ENCODE measurements at places on chromosomes 3 and 15.
A peak's percentile ranks its signal among the peaks of the same experiment; 100 is the strongest.

DNA sequence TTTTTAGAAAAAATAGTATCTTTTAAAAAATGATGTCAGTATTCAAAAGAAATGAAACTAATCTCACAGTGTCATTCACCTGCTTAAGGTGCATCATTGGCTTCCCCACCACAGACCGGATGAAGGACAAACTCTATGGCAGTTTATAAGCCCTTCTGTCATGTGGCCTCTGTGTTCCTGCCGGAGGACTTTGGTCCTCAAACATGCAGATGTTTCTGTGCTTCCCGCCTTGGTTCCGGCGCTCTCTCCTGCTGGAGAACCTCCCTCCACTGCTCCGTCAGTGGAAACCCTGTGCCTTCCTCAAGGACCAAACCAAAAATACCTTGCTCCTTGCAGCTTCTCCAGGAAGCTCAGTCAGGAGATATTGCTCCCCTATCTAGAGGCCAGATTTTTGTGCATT, 326.3 kb downstream of the UACA start:
- no peak for DNase-seq

GRCh38 chr3:89419647-89420241, 312.3 kb downstream of the EPHA3 start:
- DNase-seq, result no peak

- DNase-seq, result no peak
Observed at GRCh38 chr3:131038326-131038725, 11.6 kb downstream of the NEK11 start.

DNA sequence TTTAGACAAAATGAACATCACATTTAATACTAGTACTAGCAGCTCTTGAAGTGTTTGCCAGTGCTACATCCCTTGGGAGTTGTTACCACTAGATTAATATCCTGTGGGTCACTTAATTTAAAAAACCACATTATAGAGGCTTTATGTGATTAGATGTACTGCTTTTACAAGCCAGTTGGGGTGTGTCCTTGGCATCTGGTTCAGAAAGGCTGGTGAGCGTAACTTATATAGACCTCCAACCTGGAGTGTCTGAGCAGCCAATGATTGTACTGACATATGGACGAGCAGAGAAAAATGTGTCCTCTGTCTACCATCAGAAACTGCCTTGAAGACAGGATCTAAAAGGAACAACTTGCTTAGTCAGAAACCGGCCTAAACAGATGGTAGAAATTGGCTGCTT, 306.2 kb upstream of the ATP11B start:
- DNase-seq, result no peak

- DNase-seq, result no peak
Observed at GRCh38 chr3:183464480-183464879, 36.1 kb upstream of the MCF2L2 start.

DNA sequence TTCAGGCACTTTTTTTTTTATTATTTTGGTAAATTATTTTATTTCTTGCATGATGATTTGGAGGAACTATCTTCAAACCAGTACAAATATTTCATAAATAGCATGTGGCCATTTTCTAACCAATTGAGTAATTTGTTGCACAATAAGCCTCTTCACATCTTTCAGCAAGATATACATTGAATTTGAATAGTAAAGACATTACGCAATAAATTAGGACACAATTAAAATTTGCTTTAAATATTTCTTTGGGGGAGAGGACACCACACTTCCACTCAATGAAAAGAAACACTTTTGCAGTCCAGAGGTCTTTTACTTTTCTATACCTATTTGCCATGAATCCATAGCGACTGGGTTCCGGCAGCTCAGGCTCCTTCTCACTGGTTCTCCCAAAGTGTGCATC, 762.6 kb upstream of the GOLIM4 start:
- DNase-seq, result no peak

DNA sequence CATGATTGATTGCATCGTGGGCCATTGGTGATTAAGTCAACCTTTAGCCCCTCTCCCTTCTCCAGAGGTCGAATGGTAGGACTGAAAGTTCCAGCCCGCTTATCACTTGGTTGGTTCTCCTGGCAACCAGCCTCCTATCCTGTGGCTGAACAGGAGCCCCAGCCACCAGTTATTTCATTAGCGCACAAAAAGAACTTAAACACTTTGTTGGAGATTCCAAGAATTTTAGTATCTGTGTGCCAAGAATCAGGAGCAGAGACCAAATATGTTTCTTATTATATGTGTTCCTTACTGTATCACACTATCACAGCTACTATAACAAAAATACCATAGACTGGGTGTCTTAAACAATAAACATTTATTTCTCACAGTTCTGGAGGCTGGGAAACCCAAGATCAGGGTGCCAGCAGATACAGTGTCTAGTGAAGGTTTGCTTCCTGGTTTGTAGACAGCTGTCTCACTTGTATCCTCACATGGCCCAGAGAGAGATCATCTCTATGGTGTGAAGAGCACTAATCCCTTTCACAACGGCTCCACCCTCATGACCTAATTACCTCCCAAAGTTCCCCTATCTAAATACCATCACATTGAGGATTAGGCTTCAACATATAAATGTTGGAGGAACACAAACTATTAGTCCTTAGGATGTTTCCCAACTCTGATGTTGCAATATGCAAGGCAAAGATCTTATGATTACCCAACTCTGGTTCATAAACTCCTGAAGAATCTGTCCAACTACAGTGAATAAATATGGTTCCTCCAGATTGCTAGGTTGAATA, 30.5 kb upstream of the APH1B start:
- DNase-seq, result peak; percentile 53

DNA sequence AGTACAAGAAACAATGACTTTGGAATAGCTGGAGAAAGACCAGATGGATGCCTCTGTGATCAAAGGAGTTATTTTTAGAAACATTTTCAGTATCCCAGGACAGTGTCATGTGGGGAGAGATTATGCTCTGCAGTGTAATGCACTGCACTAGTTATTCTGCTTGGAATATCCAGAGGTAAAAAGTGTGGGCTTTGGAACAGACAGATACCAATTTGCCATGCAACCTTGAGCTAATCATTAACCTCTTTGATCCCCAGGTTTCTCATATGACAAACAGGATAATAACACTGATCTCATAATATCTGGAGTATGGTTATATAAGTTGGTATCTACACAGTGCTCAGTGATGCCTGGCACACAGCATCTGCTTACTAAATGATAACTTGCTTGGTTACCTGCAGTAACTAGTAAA, 12.2 kb upstream of the SLC7A14 start:
- no peak for DNase-seq

DNA sequence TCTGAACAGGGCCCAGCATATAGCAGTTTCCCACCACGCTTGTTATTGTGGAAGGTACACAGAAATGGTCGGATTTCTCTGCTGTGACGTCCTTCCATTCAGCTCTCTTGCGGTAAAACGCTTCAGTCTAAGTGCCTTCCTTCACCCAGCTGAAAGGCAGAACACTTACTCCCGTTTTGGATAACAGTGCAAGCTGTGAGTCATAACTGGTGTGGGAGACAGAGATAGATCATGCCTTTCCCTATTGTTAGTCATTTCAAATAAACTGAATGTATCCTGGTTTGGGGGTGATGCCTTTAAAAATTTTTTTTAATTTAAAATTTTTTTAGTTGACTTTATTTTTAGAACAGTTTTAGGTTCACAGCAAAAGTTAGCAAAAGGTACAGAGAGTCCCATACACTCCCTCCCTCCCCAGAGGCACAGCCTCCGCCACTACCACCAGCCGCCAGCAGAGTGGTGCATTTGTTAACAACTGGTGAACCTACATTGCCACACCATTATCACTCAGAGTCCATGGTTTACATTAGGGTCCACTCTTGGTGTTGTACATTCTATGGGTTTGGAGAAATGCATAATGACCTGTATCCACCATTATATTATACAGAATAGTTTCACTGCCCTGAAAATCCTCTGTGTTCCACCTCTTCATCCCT, 94.9 kb upstream of the NSMCE3 start:
- DNase-seq, result no peak

- DNase-seq, result no peak
Observed at GRCh38 chr15:93948726-93949125, 282.6 kb upstream of the MCTP2 start.

- no peak for DNase-seq
Observed at GRCh38 chr3:65350801-65351476, 663.1 kb upstream of the ADAMTS9 start.

GRCh38 chr3:194405766-194406165, 6.7 kb upstream of the GP5 start:
- DNase-seq, result no peak

GRCh38 chr3:147089286-147089685, 317.1 kb downstream of the ZIC4 start:
- DNase-seq, result no peak

- DNase-seq, result no peak
Observed at GRCh38 chr3:169929830-169930519, 18.6 kb downstream of the SAMD7 start.

GRCh38 chr3:159029306-159030026, 227.6 kb downstream of the MFSD1 start:
- no peak for DNase-seq

- no peak for DNase-seq
Observed at GRCh38 chr15:68933001-68933400, 2.7 kb downstream of the SPESP1 start.

DNA sequence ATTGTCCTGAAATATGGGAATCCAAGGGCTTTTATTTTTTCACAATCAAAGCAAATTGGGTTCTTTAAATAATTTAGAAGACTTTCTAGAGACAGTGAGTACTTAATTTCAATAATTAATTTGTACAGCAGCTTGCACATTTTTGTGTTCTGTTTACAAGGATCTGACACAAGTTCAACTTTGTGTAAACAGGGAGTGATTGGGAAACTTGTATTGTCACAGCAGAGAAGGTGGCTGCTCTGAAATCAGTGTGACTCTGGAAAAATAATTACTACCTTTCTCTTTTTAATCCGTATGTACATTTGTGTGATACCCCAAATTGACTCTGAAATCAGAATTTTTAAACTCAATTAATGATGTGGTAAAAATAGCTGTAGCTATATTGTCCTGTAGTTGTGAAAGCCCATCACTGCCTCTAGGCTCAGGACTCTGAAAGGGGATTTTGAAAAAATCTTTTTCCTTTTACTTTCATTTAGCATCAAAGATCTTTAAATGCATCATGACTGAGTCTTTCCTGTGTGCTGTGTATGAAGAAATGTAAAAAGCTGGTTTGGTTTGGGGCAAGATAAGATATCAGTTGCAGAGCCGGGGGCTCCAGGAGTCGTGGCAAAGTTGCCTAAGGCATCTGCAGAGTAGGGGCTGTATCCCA, 45.1 kb downstream of the MFSD1 start:
- no peak for DNase-seq

DNA sequence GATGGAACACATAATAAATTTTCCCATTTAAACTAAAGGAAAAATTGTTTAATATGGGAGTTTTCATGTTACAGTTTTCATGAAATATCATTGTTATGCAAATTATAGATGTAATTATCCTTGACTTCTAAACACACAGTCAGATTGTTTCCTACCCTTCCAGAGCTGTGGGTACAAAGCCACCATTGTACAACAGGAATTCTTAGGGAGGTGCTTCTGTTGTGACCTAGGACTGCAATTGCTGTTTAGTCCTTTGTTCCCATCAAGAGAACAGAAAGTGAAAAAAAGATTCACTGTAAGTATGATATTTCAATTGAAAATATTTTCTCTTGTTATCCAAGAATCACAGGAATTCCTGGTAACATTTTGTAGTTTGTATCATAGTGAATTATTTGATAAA, 455.3 kb upstream of the NAALADL2 start:
- DNase-seq, result no peak

- DNase-seq, result no peak
Observed at GRCh38 chr3:117880638-117881037, 1154.0 kb downstream of the IGSF11 start.

GRCh38 chr3:147640781-147641180, 231.6 kb downstream of the ZIC1 start:
- DNase-seq, result no peak

GRCh38 chr3:149258298-149258697, 36.7 kb upstream of the CP start:
- DNase-seq, result no peak

GRCh38 chr3:119352034-119352609, 57.9 kb downstream of the ARHGAP31 start:
- peak; percentile 66 for DNase-seq

- peak; percentile 62 for DNase-seq
Observed at GRCh38 chr3:171480526-171480925, 20.3 kb upstream of the TNIK start.

DNA sequence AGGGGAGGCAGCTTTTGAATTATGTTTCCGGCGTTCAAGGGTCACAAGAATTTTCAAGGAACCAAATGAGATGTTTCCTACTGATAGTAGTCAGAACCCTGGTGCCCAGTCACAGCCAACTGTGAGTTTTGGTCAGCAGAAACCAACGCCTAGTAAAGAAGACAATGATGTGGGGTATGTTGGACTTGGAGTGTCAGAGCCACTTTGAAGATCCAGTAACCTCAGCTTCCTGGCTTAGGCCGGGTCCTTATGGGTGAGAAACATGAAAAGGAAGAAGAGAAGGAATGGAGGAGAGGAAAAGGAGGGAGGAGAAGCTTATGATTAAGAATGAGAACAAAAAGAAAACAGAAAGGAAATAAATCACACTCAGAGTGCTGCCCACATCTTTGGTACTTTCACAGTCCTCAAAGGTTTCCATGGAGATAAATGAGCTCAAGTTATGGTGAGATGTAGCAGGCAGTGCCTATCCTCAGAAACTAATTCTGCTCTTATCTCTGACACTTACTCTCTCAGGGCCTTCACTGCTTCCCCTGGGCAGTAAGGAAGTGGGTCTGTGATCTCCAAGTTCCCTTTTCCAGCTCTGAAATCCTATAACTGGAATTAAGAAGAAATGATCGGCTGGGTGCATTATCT, 2.0 kb upstream of the MCF2L2 start:
- DNase-seq, result peak; percentile 11

- no peak for DNase-seq
Observed at GRCh38 chr3:38620236-38620635, 29.3 kb downstream of the SCN5A start.

DNA sequence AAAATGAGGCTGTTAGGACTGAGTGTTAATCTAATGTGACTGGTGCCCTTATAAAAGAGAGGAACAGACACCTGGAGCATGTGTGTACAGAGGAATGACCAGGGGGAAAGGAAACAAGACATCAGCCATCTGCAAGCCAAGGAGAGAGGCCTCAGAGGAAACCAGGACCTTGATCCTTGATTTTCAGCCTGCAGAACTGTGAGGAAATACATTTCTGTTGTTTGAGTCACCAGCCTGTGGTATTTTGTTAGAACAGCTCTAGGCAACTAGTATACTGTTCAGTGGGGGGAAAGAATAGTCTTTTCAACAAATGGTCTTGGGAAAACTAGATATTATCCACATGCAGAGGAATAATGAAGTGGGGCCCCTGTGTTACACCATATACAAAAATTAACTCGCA, 80.6 kb downstream of the CCR1 start:
- DNase-seq, result no peak

- DNase-seq, result no peak
Observed at GRCh38 chr15:61684749-61685467, 375.3 kb downstream of the VPS13C start.

DNA sequence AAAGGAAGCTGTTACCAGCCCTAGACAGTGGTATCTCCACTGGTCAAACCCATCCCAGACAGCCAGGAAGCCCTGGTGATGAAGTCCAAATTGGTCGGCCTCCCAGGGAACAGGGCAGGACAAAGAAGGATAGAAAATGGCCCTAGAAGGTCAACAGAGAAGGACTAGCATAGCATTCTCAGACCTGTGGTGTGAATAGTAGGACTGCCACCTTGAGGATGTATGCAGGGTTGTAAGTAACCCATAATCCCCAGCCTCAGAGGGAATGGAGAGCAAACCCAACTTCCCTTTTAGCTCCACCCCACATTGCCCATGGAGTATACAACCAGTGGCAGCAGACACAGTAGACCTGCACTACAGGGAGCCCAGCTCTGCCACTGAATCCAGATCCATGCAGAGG, 68.6 kb upstream of the EIF1B start:
- DNase-seq, result no peak
